Progenitor cell of endocrine pancreas (in vitro differentiated cells): ENCODE measurements at places on chromosomes 6 and 20.

GRCh38 chr6:44102527-44102926 lies 24.7 kb downstream of the MRPL14 start:
- DNase-seq = no peak

DNA sequence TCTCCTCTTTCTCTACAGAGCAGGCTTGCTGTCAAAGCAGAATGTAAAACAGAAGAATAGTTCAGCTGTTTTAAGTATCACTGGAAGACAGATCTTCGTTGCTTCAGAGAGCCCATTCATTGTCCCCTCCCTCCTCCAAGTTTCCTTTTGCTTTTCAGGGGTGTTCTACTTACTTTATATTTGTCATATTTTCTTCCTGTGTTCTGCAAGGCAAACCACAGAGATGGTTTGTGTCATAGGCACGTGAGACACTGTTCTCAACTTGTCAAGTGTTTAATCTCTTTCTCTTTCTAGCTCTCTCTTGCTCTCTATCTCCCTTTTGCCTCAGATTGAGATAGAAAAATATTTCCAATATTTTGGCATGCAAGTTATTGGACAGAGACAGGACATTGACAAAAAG lies 228.9 kb upstream of the DEFB112 start:
- no peak for DNase-seq

- DNase-seq = no peak
These were observed 159.7 kb upstream of the RPS6KA2 start for GRCh38 chr6:166786704-166787293.

- DNase-seq = no peak
These were observed 253.5 kb downstream of the GJA1 start for GRCh38 chr6:121688974-121689373.

- DNase-seq = no peak
These were observed 136.3 kb downstream of the MRPL14 start for GRCh38 chr6:43990627-43991619.

GRCh38 chr6:99341862-99342455 lies 7.5 kb downstream of the FAXC start:
- DNase-seq = no peak

DNA sequence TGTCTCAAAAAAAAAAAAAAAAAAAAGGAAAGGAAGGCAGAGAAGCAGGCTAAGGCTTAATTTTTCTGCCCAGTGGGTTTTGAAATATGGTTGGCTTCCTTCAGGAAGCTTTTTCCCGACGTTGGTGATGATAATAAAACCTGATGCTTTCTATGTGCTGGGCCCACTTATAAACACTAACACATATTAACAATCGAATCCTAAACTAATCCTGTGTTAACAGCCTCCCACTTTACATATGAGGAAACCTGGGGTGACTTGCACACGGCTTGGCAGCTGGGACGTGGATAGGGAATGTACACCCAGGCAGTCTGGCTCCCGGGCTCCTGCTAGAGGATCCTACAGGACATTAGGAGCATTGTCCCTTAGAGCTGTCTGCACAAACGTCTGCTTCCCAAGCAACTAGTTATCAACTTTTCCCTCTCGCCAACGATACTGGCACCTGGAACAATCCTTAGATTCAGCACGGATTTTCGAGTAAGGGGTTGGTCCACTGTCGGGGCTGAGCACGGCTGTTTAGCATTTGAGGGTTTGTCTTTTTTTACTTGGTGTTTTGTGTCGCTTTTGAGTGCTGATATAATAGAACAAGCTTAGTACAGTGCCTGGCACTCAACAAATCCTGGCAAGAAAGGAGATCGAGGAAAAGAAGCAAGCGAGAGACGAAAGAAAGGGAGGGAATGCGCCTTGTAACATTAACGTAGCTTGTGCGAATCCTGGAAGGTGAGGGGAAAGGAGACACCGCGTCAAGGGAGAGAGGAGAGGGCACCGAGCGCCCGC lies 622 bp upstream of the KIZ start:
- DNase-seq = peak; percentile 19

- no peak for DNase-seq
These were observed 3.2 kb downstream of the SESN1 start for GRCh38 chr6:109091314-109092024.

DNA sequence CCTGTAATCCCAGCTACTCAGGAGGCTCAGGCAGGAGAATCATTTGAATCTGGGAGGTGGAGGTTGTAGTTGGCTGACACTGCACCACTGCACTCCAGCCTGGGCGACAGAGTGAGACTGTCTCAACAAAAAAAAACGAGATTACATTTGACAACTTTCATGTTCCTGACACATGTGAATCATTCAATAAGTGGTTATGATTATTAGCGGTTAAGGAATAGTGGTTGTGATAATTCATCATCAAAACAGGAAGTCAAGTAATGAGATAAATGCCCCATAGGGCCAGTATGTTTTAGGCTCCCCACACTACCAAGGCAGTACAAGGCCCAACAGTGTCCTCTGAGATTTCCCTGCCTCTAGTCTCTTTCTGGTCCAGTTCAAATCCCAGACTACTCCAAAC lies 2.5 kb downstream of the HDDC2 start:
- no peak for DNase-seq

DNA sequence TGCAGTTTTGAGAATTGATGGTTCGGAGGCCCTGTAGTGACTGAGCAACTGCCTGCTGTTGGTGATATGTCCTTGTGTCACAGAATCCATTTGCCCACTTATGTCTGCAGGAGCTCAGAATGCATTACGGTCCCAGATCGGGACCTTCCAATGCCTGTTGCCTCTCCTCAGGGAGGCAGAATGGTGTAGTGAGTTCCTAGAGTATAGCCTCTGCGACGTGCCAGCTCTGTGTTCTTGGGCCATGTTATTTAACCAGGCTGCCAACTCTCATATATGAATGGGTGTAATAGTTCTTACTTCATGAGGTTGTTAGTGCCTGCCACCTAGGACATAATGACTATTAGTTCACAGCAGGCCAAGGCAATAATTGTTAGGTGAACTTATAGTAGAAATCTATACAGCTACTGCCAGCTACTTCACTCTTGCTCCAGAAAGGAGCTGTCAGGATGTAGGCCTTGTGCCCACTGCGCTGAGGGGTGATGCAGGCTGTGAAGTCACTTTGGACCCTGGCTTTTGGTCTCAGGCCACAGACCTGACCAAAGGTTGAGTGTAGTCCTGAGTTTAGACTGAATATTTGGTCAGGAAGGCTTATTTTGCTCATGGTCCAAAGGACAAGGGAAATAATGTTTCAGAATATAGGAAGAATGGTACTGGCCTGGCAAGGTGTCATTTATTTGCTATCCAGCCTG lies 82.1 kb downstream of the ASXL1 start:
- DNase-seq = no peak
